ENCODE measurements at places on chromosomes 6 and 20.
A peak's percentile ranks its signal among the peaks of the same experiment; 100 is the strongest.

DNA sequence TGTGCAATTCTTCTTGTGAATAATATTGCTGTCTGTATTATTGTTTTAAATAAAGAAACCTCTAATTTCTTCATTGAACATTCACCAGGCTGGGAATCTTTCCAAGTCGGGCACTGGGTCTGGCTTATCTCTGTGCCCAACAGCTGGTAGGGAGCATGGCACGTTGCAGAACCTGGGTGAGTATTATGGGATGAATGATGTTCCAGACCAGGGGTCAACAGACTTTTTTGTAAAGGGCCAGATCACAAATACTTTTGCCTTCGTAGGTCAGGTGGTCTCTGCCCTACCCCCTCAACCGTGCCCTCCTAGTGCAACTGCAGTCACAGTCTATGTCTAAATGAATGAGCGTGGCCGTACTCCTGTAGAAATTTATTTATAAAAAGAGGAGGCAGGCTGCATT is 81.6 kb upstream of the FOXQ1 start:
- H3K4me3 ChIP-seq, result no peak overlapping the region
- H3K36me3 ChIP-seq, result no peaks in the 10 kb centered on the region
- H3K4me1 ChIP-seq, result no peaks in the 10 kb centered on the region
- H3K27me3 ChIP-seq, result peaks cover 8% of the 10 kb centered on the region
- no peak overlapping the region for H3K27ac ChIP-seq

DNA sequence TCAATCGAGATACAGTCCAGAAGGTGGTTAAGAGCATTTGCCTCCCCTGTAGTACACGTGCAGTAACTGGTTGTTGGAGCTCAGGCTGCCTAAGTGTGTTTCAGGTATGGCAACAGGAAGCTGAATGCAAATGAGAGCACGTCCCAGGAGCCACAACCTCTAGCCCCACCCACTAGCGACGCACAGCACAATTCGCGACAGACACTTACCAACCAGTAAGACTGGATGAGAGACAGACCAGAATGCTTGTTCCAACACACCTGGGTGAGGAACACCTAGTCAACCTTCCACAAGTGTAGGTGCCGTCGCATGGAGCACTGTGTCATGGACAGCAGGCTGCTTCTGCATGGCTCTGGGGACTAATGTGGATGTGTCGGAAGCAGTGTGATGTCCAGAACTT is 7.2 kb upstream of the SERPINB1 start:
- H3K27me3 ChIP-seq, result no peaks in the 10 kb centered on the region
- peak overlapping the region; percentile 75 for H3K4me3 ChIP-seq
- peaks cover 25% of the 10 kb centered on the region for H3K4me1 ChIP-seq
- DNase-seq, result peak; percentile 39
- H3K36me3 ChIP-seq, result peaks cover 8% of the 10 kb centered on the region
- H3K27ac ChIP-seq, result peak overlapping the region; percentile 94

DNA sequence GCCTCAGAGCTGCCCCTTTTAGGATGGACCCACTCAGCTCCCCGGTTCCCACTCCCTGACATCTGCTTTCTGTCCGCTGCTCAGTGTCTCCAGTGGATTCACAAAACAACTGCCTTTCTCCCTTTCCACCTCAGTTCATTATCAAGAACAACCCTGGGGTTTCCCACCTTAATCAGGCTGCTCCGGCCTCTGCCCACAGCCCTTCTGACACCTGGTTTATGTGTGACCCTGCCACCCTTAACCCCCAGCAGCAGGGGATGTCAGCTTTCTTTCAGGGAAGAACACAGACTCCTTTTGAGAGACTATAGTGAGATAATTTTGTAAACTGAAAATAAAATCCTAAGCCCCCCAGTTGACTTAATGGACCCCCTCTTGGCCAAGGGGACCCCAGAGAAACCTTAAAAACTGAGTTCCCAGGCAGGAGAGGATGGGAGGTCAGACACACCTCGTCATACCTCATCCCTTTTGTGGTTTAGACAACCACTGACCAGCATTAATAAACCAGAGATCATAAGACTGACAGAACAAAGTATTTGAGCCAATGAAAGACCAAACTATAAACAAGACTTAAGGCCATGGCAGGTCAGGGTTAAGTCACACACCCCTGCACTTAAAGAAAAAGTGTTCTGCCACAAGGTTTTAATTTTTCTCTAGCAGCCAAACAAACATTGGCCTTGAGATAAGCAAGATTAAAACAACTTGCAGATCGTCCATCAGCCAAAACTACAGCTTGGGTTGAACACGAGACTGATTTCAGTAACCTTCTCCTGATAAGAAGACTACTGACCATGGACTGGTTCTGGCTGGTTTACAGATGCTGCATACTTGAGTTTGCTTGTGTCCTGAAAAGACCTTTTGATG is 42.4 kb upstream of the DDR1 start:
- peaks cover 10% of the 10 kb centered on the region for H3K4me1 ChIP-seq
- H3K27ac ChIP-seq, result no peak overlapping the region
- no peaks in the 10 kb centered on the region for H3K36me3 ChIP-seq
- DNase-seq, result no peak

DNA sequence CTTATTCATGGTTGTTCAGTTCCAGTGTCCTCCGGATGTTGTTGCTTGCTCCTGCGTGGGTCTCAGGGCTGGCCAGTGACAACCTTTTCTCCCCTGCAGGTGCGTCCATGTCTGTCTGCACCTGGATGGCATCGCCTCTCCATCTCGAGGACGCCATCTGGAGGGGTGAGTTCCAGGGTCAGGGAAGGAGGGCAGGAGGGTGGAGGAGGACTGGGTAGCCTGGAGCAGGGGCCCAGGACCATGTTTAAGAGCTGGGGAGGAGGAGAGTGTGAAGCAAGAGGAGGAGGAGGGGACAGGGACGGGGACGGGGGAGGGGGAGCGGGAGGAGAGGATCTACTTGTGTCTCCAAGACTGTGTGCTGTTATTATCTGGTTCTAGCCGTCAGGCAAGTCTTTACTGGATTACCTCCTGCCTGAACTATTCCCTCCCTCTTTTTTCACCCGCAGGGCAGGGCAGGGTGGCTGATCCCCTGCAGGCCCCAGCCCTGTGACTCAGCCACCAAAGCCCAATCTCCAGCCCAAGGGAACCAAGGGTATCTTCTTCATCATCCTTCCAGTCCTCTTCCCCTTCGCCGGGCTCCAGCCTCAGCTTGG is 32.2 kb upstream of the TULP1 start:
- peaks cover 4% of the 10 kb centered on the region for H3K36me3 ChIP-seq
- DNase-seq, result no peak
- H3K27ac ChIP-seq, result no peak overlapping the region
- no peaks in the 10 kb centered on the region for H3K4me1 ChIP-seq
- H3K27me3 ChIP-seq, result peaks cover 9% of the 10 kb centered on the region

GRCh38 chr6:87663434-87663833 is 38.6 kb downstream of the AKIRIN2 start:
- no peak for DNase-seq
- no peak overlapping the region for H3K4me3 ChIP-seq
- no peaks in the 10 kb centered on the region for H3K27me3 ChIP-seq
- H3K27ac ChIP-seq, result no peak overlapping the region
- peaks cover 12% of the 10 kb centered on the region for H3K36me3 ChIP-seq

DNA sequence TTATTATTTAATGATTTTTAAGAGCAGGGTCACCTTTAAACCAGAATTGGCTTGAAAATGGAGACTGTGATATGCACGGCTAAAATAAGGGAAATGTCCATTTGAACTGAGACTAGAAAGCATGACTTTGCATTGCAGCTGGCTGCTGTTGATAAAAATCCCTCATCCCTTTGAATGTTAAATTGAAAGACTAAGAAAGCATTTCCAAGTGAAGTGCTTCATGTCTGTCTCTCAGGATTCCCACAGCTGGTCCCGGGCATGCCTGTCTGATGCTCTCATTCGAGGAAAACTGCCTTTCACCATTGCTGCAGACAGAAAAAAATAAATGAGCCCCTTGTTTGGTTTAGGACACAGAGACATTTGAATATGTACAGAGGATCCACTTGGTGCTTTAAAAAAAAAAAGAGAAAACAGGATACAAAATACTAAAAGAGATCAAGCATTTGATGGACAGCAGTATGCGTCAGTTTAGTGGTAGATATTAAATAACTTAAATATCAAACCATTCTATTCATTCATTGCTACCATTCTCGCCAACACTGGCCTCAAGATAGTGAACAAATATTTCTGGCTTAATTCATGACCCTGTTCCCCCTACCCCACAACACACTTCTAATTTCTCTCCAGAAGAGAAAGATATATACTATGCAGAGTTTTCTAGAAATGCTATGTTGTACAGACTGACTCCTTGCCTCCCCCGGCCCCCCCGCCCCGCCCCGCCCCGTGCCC is 55.0 kb downstream of the TBC1D7 start:
- peaks cover 49% of the 10 kb centered on the region for H3K4me1 ChIP-seq
- H3K27me3 ChIP-seq, result no peaks in the 10 kb centered on the region
- peak overlapping the region; percentile 98 for H3K27ac ChIP-seq
- DNase-seq, result no peak
- H3K36me3 ChIP-seq, result peaks cover 9% of the 10 kb centered on the region
- peak overlapping the region; percentile 92 for H3K4me3 ChIP-seq

DNA sequence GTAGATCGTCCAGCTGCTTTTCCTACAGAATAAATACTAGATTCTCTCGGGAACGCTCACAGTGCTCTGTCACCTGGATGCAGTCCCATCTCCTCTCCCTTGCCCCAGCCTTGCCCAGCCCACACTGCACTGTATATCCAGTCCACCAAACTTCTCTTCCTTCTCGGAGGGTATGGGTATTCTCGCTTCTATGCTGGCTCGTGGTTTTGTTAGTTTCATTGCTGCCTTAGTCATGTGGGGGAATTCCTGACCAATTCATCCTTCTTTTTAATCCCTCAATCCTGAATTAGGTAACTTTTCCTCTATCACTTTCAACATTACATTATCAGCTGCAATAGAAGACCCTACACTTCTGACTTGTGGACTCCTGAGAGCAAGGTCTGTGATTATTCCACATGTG is 252.4 kb downstream of the GMDS start:
- DNase-seq, result no peak
- no peaks in the 10 kb centered on the region for H3K27me3 ChIP-seq
- H3K36me3 ChIP-seq, result peaks cover 9% of the 10 kb centered on the region
- no peak overlapping the region for H3K4me3 ChIP-seq
- peaks cover 10% of the 10 kb centered on the region for H3K4me1 ChIP-seq
- H3K27ac ChIP-seq, result no peak overlapping the region

- no peak for DNase-seq
- no peaks in the 10 kb centered on the region for H3K27me3 ChIP-seq
- H3K4me1 ChIP-seq, result peaks cover 4% of the 10 kb centered on the region
- peaks cover 5% of the 10 kb centered on the region for H3K36me3 ChIP-seq
Measured at GRCh38 chr6:149445095-149445466, 39.7 kb downstream of the ZC3H12D start.

GRCh38 chr6:87736809-87737540 is 34.9 kb upstream of the AKIRIN2 start:
- H3K36me3 ChIP-seq, result peaks cover 3% of the 10 kb centered on the region
- H3K4me3 ChIP-seq, result no peak overlapping the region
- peaks cover 14% of the 10 kb centered on the region for H3K4me1 ChIP-seq
- no peak for DNase-seq
- no peak overlapping the region for H3K27ac ChIP-seq

DNA sequence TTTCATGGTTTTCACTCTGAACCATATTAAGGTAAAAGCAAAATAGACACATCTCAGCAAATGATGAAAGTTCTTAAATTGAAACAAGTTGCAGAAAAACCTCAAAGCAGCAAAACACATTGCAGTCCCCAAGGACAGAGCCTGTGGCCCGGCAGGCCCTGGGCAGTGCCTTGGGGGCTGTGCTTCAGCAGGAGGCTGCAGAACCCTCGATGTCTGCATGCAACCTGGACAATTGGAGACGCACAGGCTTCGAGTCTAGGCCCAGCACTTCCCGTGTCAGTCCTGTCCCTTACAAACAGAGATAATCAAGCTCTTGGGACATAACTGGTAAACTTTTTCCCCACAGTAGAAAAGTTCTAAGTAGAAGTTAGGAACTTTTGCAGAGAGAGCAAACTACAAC is 9.2 kb downstream of the PYGB start:
- no peak overlapping the region for H3K4me3 ChIP-seq
- no peaks in the 10 kb centered on the region for H3K27me3 ChIP-seq
- H3K36me3 ChIP-seq, result peaks cover 21% of the 10 kb centered on the region
- H3K4me1 ChIP-seq, result peaks cover 6% of the 10 kb centered on the region

DNA sequence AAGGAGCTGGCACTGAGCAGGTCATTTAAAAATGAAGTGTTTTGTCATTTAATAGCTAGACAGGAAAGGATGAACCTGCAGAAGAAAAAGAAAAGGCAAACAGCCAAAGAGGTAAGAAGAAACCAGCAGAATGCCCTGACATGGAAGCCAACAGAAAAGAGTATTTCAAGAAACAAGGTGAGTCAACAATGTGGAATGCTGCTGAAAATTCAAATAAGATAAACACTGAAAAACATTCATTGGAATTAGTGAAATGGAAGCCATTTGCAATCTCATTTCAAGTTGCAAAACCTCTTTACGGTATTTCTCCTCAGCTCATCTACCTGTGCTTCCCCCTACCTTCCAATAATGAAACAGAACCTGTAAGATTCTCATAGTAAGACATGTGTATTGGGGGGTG is 59.6 kb downstream of the RWDD2A start:
- H3K36me3 ChIP-seq, result no peaks in the 10 kb centered on the region
- DNase-seq, result no peak
- no peak overlapping the region for H3K4me3 ChIP-seq
- peaks cover 12% of the 10 kb centered on the region for H3K27me3 ChIP-seq

GRCh38 chr20:44091026-44091425 is 96.0 kb downstream of the JPH2 start:
- no peaks in the 10 kb centered on the region for H3K36me3 ChIP-seq
- no peak overlapping the region for H3K4me3 ChIP-seq
- H3K27ac ChIP-seq, result no peak overlapping the region

GRCh38 chr6:85580118-85580877 is 13.4 kb downstream of the SNX14 start:
- H3K27me3 ChIP-seq, result no peaks in the 10 kb centered on the region
- H3K36me3 ChIP-seq, result peaks cover 36% of the 10 kb centered on the region
- no peak overlapping the region for H3K4me3 ChIP-seq

DNA sequence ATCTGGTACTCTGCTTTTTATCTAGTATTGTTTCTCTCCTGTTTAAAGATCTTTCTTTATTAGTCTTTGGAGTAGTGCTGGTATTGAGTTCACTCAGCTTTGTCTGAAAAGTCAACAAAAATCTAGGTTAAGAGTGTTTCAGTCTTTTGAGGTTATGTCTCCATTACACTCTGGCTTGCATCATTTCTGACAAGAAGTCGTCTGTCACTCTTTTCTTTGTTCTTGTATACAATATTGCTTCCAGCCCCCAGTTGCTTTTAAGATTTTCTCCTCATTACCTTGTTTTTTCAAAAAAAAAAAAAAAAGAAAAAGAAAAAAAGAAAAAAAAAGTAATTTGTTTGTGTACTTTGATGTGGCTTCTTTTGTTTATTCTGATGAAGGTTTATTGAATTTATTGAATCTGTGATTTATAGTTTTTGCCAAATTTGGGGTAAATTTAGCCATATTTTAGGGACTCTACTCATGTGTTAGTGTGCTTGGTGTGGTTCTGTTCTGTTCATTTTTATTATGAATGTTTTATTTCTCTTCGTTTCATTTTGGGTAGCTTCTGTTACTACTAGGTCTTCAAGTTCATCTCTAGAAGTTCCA is 408.9 kb downstream of the CDKAL1 start:
- no peak overlapping the region for H3K27ac ChIP-seq
- H3K36me3 ChIP-seq, result peaks cover 15% of the 10 kb centered on the region
- no peaks in the 10 kb centered on the region for H3K27me3 ChIP-seq
- no peak for DNase-seq
- H3K4me3 ChIP-seq, result no peak overlapping the region

- no peak overlapping the region for H3K27ac ChIP-seq
- H3K4me1 ChIP-seq, result no peaks in the 10 kb centered on the region
- DNase-seq, result no peak
- H3K27me3 ChIP-seq, result peaks cover 13% of the 10 kb centered on the region
- H3K4me3 ChIP-seq, result no peak overlapping the region
Measured at GRCh38 chr20:24872291-24873024, 76.6 kb upstream of the CST7 start.
